ENCODE measurements at places on chromosomes 13 and 19. TPM values are rescaled to one million over a fixed set of nuclear protein-coding genes. Genes with fewer than 3 reads are reported as not detected.

The ZNF790 gene
- 6.6 TPM for total RNA-seq

The ERICH4 gene
- total RNA-seq: not detected

The DENND1C gene
- total RNA-seq: 2.4 TPM

The CABP5 gene
- total RNA-seq: not detected

The NANOS3 gene
- not detected for total RNA-seq

The TEX29 gene
- not detected for total RNA-seq

The WDR87 gene
- not detected for total RNA-seq

The LHB gene
- not detected for total RNA-seq

The LILRB4 gene
- 43.0 TPM for total RNA-seq

The TNFRSF19 gene
- total RNA-seq: 4.0 TPM

The ZNF823 gene
- total RNA-seq: 7.9 TPM

The PIAS4 gene
- 50.4 TPM for total RNA-seq

The C1QTNF9B gene
- not detected for total RNA-seq

The FOXA3 gene
- total RNA-seq: not detected

The FGF14 gene
- total RNA-seq: 1.5 TPM

The RGS9BP gene
- not detected for total RNA-seq

The STXBP2 gene
- 20.9 TPM for total RNA-seq

The HPN gene
- 1.1 TPM for total RNA-seq

The IGFL1 gene
- not detected for total RNA-seq

The PSG7 gene
- not detected for total RNA-seq

The KLF1 gene
- total RNA-seq: not detected

The STARD13 gene
- 46.6 TPM for total RNA-seq

The C1QTNF9 gene
- total RNA-seq: 0.34 TPM

The MBD3L3 gene
- not detected for total RNA-seq

The ZSCAN1 gene
- total RNA-seq: not detected

The RFPL4A gene
- total RNA-seq: not detected

The SMIM17 gene
- total RNA-seq: not detected

The PLEKHF1 gene
- 18.1 TPM for total RNA-seq
